Activated CD4-positive, alpha-beta T cell treated with anti-CD3 and anti-CD28 coated beads, Interleukin-2, amount 50 U/mL, for 4 hours (primary cell): ENCODE measurements at places on chromosomes 2 and 18.

GRCh38 chr18:13570856-13571495, 155.4 kb downstream of the FAM210A start:
- no peak for DNase-seq

DNA sequence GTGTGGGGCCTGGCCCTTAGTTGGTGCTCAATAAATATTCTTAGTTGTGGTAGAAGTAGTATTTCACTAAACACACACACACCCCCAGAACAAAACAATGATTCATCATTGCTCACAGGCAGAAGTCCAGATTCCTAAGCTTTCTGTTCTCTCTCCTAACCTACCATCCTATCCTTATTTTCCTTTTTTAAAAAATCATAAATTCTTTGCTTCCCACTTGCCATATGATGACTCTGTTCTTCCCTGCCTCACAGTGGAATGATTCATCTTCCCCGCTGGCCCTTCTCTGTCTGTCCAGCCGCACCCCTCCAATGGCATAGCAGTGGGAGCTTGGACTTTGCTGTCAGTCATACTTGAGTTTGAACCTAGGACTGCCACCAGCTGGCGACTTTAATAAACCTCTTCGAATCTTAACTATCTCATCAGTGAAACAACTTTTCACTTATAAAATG, 5.2 kb downstream of the EML6 start:
- DNase-seq = no peak

DNA sequence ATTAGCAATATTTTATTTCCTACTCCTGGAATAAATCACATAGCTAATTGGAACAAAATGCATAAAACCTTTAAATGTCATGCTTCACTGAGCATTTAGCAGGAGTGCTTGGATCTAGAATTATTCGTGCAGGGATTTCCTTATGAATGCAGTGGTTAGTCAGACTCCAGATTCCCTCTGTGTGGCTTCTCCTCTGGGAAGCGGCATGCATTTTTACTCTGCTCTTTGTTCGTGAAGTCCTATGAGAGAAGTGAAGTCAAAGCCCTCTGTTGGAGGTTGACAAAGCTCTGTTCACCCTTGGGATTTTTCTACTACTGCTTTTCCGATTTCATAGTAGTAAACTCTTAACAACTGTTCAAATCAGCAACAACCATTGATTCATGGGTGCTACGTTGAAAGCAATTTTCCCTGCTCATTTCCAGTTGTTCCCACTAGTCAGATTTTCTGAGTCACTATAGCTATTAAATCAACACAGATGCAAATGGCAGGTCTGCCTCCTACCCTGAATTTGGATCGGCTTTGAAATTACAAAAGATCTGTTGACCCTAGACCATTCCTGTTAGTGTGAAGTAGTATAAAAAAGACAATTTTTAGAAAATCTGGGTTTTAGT, 461.7 kb downstream of the STK39 start:
- DNase-seq = no peak

GRCh38 chr2:159125858-159126257, 157.4 kb downstream of the TANC1 start:
- DNase-seq = no peak

DNA sequence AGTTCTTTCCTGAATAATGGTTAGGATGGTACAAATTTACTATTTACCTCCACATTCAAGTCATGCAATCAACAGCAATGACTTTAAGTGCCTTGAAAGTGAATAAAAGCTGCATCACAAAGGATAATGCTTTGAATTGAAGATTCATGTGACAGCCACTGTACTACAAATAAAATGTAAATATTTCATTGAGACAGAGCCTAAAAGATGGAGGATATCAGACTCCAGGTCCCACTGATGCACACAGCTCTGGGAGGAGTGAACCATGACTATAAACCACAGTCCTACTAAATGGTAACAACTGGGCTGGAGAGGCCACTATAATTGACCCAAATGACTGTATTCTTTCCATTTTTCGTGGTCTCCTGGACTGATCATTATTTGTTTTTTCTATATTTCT, 576.9 kb downstream of the ADCYAP1 start:
- no peak for DNase-seq

DNA sequence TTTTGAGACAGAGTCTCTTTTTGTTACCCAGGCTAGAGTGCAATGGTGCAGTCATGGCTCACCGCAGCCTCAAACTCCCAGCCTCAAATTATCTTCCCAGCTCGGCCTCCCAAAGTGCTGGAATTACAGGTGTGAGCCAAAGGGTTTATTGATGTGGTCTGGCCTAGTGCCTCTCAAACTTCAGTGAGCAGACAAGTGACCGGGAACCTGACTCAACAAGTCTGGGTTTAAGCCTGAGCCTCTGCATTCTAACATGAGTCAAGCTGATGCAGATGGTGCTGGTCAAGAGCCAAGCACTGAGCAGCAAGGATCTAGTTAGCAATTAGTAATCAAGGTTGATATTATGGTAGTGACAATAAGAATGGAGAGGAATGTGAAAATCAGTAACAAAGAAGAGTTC, 21.3 kb downstream of the CDK15 start:
- no peak for DNase-seq
